ENCODE measurements at places on chromosomes 16 and 17.

DNA sequence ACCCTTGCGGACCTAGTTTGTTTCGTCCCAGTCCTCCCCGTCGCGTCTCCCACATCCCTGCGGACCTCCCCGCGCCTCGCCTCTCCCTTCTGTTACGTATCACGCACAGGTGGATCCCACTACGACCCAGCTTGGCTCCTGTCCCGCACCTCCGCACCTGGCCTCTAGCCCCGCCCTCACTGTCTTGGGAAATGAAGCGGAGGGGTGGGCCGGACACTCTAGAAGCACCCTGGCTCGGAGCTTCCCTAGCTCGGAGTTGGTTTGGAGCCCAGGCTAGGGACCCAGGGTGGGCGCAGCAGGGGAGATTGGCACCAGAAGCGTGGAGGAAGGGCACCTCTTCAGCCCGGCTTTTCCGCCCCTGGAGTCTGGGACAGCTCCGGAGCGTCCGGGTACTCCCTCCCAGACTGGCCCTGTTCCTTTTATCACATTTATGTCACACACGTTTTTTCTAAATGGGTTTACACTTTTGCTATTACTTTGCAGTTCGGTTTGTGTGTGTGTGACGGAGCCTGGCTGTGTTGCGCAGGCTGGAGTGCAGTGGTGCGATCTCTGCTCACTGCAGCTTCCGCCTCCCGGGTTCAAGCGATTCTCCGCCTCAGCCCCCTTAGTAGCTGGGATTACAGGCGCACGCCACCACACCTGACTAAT lies 1.4 kb upstream of the CEMP1 start:
- DNase-seq = no peak

- DNase-seq = peak; percentile 68
Observed at GRCh38 chr17:7308625-7309433, 1.4 kb downstream of the EIF5A start.

- DNase-seq = no peak
Observed at GRCh38 chr17:42708588-42708987, 26.3 kb downstream of the CNTNAP1 start.

- no peak for DNase-seq
Observed at GRCh38 chr16:3133844-3134243, 985 bp upstream of the ZNF213 start.

DNA sequence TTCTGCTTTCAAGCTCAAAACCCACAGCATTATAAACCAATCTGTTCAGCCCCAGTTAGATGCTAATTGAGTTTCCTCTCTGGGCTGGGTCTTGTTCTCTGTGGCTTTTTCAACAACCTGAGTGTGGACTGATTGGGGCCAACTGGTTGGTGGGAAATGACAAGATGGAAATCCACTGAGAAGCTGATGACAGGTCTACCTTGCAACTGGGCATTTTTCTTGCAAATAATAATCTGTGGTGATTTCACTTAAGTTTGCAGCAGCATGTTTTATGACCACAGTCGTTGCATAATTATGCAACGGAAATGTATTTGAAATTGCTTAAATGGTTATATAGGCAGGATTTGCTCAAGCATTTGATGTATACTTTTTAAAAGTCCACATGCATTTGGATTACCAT lies 69.9 kb downstream of the AKAP1 start:
- no peak for DNase-seq

DNA sequence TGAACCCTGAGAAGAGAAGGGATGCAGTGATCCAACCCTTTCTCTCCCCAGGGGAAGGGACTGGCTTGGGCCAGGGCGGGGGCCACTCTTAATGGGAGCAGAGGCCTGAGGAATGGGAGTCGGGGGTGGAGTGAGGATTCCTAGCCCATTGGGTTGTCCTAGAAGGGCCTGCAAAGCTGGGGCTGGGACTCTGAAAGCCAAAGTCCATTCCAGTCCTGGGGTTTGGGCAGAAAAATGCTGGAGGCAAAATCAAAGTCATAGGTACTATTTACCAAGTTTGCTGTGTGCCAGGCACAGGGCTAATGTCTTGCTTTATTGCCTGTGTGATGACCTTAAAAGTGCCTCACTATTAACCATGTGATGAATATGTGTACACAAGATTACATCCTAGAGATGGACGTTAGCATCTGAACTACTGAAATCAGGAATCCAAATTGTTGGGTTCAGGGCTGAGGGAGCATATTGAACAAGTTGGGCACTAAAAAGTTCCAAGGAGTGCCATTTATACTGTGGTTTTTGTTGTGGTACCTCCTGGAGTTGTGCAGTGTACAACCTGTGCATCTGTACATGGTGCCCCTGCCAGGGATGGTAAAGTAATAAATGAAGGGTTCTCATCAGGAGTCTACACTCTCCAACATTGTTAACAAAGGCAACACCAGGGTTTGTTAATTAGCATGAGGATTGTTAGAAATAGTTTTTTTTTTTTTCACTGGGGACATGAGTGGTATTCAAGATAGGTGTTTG lies 84.4 kb upstream of the NKD1 start:
- no peak for DNase-seq

DNA sequence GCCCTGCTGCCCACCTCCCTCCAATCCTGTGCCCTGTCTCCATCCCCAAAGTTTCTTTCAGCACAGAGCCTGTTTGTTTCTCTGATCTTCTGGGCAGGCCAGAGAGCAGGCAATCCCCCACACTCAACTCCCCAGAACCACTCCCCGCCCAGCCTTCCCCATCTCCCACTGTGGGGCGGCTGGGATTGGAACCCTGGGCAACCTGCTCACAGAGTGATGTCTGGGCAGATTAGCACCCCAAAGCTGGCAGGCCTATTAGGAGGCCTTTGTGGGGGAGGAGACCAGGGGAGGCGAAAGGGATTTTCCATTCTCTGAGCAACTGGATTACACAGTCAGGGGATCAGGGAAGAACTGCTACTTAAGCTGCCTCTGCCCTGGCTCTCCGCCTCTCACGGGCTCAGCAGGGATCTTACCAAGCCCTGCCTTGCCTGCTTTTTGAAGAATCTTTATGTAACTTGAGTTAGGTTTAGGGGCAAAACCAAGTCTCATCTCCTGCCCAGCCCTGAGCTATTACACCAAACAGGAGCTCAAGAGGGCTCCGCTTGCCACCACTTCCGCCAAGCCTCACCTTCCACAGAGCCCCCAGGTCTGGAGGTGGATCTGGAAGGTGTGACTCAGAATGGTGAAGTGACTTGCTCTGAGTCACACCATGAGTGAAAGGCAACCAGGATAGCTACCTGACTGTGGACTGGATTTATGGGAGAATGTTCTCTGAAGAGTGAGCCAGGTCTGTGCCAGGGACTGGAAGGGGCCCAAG lies 16.0 kb upstream of the LHX1 start:
- peak; percentile 17 for DNase-seq

DNA sequence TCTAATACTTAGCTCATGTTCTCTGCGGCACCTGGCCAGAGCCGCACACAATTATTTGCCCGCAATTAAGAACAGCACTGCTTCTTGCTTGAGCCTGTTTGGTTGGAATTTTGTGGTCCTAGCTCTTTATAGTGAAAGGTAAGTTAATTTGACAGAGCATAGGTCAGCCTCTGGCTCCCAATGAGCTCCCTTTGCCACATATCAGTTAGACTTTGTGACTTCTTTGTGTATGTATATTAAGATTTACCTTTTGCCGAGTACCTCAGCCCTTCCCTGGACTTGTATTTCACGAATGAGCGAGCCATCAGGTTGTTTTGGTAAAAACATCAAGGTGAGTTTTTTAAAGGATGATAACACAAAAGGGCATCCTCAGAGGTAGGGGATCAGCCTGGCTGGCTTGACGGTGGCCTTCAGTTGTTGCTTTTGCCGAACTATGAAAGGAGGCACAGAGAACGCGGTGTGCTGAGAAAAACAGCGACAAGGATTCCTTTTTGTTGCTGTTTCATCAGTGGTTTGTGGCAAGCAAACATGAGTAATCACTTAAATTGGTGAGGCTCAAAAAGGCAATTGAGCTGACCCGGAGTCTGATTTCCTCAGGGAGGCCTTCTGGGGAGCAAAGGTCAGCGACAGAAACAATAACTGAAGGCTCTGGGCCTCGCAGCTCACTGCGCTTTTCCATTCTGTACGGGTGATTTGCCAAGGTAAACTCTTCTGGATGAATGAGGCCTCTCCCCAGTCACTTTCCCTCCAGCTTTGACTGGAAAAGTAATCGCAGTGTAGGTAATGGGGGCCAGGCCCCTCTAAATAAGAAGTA lies 163.6 kb downstream of the HS3ST3A1 start:
- no peak for DNase-seq

- DNase-seq = no peak
Observed at GRCh38 chr17:9644910-9645751, at the start of gene USP43. Gene USP43, plus strand, starts transcription at chr17:9645517. Its CDS starts 116 bp downstream, at chr17:9645633.
